ENCODE measurements at places on chromosomes 12 and 14. TPM values are rescaled to one million over a fixed set of nuclear protein-coding genes. Genes with fewer than 3 reads are reported as not detected.

DNA sequence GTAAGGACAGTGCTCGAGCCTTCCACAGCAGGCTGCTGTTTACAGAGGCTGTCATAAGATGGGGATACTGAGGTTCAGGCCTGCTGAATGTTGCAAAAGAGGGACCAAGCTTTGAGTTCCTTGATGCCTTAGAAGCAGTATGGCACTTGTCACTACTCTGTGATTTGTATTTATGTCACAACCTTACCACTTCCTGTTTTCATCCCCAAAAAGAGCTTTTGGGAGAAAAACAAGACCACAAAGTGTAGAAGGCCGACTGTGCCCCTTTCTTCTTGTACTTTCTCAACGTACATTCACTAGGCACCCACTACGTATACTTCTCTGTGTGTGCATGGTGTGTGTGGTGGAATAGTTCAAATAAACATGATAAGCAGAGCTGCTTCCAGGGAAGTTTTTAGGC lies 90.1 kb downstream of the DRAM1 start:
- no peak for DNase-seq

GRCh38 chr14:102979406-102979805 lies 56.9 kb downstream of the AMN start:
- DNase-seq, result no peak

DNA sequence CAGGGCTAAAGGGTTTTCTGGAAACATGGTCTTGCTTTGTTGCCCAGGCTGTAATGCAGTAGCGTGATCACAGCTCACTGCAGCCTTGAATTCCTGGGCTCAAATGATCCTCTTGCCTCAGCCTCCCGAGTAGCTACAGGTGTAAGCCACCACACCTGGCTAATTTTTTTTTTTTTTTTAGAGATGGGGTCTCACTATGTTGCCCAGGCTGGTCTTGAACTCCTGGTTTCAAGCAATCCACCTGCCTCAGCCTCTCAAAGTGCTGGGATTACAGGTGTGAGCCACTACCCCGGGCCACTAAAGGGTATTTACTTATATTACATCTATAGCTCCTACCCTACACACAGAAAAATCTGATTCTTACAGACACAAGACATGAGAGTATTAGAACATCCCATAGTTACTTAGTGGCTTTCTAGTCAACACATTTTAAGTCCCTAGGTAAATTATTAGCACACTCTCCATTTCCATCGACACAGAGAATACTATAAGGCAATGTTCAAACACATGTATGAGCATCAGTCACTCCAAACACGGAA lies 6.2 kb upstream of the DCAF11 start:
- DNase-seq, result no peak

DNA sequence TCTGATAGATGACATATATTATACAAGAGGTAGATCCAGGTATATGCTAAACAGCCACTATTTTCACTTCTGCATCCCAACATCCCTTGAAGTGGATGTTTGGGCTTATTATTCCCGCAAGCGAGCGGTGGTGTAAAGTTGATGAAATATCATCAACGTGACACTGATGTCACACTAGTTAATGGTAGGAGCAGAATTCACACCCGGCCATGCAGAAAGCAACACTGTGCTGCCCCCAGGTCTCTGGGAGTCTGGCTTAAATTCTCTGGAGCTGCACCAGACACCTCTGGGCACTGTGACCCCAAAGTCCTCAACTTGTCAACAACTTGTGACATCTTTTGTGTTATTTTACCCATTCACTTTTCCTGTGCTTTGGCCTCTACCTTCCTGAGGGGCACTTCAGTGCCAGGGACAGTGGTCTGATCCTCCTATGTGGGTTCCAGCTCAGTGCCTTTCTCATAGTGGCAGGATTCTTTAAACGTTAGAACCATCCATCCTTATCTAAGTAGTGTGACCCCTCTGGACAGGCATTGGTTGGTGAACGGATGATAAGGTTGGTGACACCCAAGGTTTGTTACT lies 952 bp downstream of the DRAM1 start:
- no peak for DNase-seq

DNA sequence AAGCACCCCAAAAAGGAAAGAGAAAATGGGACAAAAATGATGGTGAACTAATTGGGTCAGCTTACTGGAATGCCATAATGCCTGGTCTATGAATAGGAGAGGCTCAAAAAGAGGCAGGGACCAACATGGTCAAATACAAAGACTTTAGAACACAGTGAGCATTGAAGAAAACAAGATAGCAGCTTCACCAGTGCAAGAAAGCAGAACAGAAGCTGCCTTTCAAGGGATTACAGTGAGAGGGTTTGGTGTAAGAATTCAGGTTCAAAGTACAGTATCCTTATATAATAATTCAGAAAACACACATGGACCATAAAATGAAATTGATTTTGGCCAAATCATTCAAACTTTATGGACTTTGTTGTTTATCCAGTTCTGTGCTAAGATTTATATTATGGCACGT lies 162.1 kb downstream of the NAV3 start:
- no peak for DNase-seq

GRCh38 chr12:13471471-13471870 lies 274.9 kb downstream of the EMP1 start:
- no peak for DNase-seq

- DNase-seq, result no peak
Observed at GRCh38 chr12:107429006-107429705, 256.4 kb upstream of the PWP1 start.

DNA sequence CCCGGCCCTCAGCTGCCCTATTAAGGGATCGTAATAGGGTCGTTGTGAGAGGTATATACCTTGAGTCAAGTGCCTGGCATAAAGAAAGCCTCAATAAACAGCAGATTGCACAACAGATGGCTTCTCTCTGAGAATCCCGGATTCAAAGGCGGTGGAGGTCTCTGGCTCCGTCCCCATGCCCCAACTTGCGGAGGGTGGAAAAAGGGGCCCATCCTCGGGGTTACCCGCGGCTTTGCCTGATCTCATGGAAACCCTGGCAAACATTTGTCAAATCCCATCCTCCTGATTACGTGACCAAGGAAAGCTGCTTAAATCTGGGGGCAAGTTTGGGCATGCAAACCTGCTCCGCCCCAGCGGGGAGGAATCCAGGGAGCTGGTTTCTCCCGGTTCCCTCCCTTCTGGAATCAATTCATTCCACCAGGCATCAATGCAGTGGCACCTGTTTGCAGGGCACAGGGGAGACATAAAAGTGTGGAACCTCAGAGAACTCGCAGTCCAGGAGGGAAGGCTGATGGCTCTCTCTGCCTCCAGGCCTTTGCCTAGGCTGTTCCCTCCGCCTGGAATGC lies 12.3 kb downstream of the TRPV4 start:
- no peak for DNase-seq

CCDC196 gene
- total RNA-seq, result not detected

HAL gene
- total RNA-seq, result 0.46 TPM

LDHB gene
- 1,628 TPM for total RNA-seq

PCED1B gene
- total RNA-seq, result 1.1 TPM

PPM1H gene
- total RNA-seq, result 25.4 TPM

NR1H4 gene
- total RNA-seq, result not detected

MUCL1 gene
- total RNA-seq, result not detected

All from progenitor cell of endocrine pancreas (in vitro differentiated cells).